ENCODE measurements at places on chromosomes 12 and 14.

DNA sequence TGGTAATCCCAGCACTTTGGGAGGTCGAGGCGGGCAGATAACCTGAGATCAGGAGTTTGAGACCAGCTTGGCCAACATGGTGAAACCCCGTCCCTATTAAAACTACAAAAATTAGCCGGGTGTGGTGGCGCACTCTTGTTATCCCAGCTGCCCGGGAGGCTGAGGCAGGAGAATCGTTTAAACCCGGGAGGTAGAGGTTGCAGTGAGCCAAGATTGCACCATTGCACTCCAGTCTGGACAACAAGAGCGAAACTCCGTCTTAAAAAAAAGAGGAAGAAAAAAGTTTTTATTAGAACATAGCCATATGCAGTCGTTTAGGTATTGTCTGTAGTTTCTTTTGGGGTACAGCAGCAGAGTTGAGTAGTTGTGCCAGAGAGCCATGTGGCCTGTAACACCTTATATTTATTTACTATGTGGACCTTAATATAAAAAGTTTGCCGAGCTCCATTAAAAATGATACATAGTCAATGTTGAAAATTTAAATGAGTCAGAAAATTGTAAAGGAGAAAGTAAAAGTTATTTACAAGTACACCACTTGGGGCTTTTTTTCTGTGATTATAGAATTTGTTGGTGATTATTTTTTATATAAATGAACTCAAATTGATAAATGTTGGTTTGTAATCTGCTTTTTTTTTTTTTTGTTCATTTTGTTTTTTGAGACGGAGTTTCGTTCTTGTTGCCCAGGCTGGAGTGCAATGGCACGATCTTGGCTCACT lies 2.2 kb downstream of the ADIPOR2 start:
- no peak for DNase-seq

- DNase-seq = no peak
These were observed 172.2 kb upstream of the PRICKLE1 start for GRCh38 chr12:42761601-42762350.

- no peak for DNase-seq
These were observed 572 bp downstream of the RAN start for GRCh38 chr12:130872179-130873096.

- no peak for DNase-seq
These were observed 86.6 kb downstream of the KITLG start for GRCh38 chr12:88493636-88494035.

DNA sequence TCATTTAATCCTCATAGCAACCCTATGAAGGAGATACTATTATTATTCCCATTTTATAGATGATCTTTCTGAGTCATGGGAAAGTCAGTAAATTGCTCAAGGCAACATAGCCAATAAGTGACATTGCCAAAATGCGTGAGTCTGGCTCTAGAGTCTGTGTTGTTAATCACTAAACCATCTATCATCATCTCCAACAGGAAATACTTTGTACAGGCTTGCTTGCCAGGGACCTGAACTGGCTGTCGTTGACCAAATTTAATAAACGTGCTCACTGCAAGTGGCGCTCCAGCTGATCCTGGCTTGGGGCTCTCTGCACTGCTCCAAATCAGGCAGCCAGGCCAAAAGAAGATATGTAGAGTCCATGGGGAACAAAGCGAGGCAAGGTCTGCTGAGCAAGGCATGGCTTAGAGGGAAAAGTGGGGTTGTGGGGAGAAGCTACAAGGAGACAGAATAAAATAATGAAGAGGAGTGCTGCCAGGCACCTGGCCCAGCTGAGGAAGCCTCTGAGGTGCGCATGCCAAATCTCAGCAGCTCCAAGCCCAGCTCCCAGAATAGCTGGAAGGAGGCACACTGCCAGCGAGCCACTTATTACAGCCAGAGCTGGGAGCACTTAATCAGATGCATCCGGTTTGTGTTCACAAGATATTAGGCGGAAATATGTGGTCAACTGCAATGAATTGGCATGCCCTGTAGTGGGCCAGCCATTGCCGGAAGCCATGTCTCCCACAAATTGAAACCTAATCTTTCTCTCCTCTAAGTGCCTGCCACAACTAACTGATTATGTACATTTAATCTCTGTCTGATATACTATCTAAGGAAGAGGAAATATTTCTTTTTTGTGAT lies 43.3 kb upstream of the PTPRO start:
- no peak for DNase-seq

DNA sequence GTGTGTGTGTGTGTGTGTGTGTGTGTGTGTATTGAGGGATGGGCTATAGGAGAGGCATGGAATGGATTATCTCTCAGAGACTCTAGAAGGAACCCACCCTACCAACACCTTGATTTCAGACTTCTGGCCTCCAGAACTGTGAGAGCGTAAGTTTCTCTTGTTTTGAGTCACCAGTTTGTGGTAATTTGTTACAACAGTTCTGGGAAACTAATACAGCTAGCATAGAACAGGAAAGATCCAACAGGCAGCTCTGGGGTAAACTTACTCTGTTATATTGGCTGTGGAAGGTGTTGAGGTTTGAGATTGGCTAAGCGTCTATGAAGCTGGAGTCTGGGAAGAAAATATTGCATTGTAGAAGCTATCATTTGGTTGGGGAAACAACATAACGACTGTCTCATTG lies 334.3 kb downstream of the AACS start:
- no peak for DNase-seq

- no peak for DNase-seq
These were observed 147.1 kb downstream of the FOXA1 start for GRCh38 chr14:37447883-37448391.

GRCh38 chr12:118537481-118537917 lies 161.1 kb downstream of the SUDS3 start:
- no peak for DNase-seq

- DNase-seq = no peak
These were observed 11.0 kb downstream of the OR4K1 start for GRCh38 chr14:19941668-19942067.

DNA sequence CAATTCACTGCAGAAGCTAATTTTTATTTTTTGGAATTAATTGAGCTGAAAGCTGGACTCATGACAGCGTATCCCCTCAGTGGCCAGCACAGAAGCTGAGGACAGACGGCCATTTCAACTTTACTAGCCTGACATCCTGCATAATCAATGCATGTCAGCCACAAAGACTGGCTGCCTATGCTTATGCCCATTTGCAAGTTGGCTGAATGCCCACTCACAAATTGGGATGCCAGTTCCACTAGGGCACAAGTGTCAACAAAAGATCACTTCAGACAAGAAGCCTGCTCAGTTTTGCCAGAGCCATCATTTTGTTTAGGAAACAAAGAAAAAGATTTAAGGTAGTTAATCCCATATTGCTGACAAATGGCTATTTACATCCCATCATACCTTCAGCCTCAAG lies 417.6 kb downstream of the NOVA1 start:
- DNase-seq = no peak

- DNase-seq = no peak
These were observed 136.3 kb upstream of the PLXNC1 start for GRCh38 chr12:94012071-94012470.

DNA sequence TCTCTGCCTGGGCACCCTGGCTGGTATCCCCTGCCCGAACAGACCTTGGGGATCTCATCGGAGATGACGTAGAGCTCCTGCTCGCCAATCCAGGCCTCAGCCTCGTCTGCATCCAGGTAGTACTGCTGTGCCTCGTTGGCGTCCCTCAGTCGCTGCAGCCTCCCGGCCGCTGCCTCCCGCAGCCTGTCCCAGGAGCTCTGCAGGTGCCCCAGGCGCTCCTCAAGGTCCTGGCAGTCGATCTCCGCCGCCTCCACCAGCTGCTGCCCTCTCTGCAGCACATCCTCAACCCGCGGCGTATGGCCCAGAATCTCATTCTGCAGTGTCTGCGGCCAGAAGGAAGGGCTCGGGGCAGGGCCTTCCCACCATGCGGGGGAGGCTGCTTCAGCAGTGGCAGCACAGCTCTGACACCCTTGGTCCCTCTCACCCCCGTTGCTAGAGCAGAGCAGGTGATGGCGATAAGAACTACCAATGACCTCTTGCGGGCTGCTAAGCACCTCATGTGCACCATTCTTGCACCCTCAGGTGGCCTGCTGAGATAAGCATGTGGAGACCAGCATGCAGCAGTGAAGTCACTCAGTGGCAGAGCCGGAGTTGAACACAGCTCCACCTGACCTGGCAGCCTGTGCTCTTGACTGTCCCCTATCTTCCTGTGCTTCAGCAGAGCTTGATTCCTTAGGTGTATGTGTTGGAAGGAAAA lies 71.0 kb downstream of the PLEKHG3 start:
- no peak for DNase-seq

DNA sequence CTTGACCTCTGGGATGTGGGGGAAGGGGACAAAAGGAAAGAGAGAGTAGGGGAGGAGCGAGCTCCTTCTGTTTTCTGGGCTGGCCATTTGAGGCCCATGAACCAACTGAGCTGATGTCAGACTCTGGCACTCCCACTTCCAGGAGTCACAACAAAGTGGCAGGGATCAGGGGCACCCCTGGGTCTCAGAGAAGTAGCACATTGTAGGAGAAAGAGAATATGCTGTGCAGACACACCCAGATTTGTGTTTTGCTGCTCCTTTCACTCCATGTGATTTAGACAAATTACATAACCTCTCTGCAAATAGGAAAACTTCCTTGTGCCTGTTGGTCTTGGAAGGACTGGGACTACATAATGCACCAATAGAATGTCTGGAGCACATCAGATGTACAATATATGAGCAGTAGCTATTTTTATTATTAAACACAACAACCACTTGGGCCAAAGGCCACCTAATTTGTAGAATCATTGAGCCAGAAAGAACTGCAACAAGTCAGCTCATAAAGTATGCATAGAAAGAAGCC lies 265.5 kb downstream of the ZFP36L1 start:
- no peak for DNase-seq

- DNase-seq = no peak
These were observed 6.7 kb upstream of the LMO3 start for GRCh38 chr12:16612647-16613046.

GRCh38 chr12:6165395-6165794 lies 34.8 kb upstream of the CD9 start:
- no peak for DNase-seq

- peak; percentile 7 for DNase-seq
These were observed 52.2 kb downstream of the ATXN2 start for GRCh38 chr12:111546758-111547383.

GRCh38 chr14:90255871-90256270 lies 482 bp upstream of the PSMC1 start:
- no peak for DNase-seq

- DNase-seq = peak; percentile 43
These were observed 411.9 kb downstream of the FUT8 start for GRCh38 chr14:65824285-65824977.

GRCh38 chr12:108565146-108565545 lies 2.8 kb downstream of the ISCU start:
- no peak for DNase-seq

DNA sequence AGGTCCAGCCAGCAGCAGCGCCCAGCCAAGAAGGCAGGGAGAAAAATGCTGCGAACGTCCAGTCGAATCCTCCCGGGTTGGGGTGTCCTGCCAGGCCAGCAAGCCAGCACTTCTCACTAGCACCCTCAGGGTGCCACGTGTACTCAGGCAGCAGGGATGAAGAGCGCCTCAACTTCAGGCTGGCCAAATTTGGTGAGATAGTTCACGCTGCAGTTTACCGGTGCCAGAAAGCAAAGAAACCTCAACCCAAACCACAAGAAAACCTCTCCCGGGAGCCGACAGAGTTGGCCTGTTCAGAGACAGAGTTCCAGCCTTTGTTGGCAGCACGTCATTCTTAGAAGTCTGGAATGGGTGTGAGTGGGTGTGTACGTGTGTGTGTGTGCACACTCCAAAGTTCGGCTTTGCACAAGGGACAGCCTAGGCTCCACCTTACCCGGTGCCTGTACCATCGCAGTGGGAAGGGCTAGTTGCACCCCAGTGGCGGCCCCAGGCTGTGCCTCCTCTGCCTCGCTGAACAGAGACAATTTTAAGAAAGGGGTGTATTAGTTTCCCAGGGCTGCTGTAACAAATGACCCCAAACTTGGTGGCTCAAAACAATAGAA lies 42.1 kb downstream of the ELK3 start:
- DNase-seq = no peak

DNA sequence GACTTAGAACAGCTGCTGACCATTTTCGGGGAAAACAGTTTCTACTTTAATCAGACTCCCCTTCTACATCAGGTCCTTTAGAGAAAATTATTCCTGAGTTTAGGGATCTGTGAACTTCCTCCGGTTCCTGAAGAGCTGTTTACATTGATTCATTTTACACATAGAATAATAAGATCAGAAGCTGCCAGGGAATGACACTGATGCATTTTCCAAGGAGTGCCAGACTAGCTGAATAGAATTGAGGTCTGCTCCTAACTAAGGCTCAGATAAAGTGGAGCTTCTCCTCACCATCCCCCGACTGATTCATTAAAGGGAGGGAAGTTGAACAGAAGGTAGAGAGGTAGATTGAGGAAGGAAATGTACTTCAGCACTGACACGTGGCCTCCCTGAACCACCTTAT lies 41.9 kb upstream of the PSMA6 start:
- no peak for DNase-seq

DNA sequence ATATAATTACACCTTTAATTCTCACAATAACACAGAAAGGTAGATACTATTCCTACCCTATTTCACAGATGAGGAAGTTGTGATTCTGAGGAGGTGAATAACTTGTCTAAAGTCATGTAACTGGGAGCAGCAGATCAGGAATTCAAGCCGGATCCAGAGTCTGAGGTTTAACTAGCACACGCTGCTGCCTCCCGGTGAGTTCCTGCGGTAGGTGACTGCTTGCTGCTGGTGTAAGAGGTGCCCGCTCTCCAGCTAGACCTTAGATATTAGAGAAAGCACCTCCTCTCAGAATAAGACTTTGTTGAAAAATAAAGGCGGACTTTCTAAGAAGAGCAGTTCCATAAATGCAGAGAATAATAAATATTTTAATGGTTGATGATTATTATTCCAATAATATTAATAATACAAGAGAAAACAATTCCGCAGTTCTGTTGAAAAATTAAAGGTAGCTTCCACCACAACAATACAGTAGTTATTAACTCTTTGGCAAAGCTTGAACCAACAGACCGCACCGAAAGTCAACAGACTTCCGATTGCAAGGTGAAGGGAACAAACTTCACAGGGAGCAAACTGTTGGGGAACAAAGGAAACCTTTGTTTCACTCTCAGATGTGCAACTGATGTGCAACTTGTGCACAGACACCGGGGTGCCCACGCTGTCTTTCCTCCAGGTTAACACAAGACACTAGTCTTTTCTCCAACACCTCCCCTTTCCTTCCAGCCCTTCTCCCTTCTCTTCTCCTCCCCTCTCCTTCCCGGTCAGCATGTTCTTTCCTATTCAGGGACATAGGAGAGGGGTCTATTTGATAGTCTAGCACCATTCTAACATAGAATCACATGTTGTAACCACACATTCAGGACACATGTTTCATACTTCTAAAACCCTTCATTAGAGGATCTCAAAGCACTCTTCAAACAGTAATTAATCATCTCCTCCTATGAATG lies 73.2 kb upstream of the EGLN3 start:
- no peak for DNase-seq

GRCh38 chr12:79444089-79444488 lies 246.7 kb downstream of the PAWR start:
- no peak for DNase-seq
